Stimulated activated naive CD4-positive, alpha-beta T cell treated with Interleukin-2 at 50 U/mL for 16 hours (primary cell): ENCODE measurements at places on chromosomes 2 and 18.

DNA sequence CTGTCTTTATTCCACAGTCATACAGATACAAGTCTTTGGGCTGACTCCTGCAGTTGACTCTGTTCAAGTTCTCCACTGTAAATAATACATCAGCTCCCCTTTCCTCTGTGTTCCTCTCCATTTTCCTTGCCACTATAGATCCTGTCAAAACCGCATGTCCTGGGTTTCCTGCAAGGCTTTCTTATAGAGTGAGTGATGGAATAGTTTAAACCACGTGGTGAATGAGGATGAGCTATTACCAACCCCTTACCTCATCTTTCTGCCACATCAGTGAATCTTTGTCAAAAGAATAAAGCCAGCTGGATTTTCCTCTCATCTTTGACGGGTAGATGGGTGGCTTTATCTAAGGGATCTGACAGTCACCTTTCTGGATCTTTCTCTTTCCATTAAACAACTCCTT, 3.9 kb upstream of the GALNT14 start:
- no peak for DNase-seq

DNA sequence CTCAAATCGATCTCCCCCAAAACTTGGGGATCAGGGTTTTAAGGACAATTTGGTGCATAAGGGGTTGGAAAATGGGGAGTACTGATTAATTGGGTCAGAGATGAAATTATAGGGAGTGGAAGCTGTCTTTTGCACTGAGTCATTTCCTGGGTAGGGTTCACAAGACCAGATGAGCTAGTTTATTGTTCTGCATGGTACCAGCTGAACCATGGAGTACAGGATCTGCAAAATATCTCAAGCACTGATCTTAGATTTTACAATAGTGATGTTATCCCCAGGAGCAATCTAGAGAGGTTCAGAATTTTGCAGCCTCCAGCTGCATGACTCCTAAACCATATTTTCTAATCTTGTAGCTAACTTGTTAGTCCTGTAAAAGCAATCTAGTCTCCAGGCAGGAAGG, 73.1 kb downstream of the CPO start:
- no peak for DNase-seq

- no peak for DNase-seq
Observed at GRCh38 chr2:207787017-207787416, 17.3 kb upstream of the FZD5 start.

- no peak for DNase-seq
Observed at GRCh38 chr2:41873102-41874031, 174.5 kb upstream of the PKDCC start.

GRCh38 chr2:224986477-224986876, 55.8 kb downstream of the DOCK10 start:
- DNase-seq = no peak

DNA sequence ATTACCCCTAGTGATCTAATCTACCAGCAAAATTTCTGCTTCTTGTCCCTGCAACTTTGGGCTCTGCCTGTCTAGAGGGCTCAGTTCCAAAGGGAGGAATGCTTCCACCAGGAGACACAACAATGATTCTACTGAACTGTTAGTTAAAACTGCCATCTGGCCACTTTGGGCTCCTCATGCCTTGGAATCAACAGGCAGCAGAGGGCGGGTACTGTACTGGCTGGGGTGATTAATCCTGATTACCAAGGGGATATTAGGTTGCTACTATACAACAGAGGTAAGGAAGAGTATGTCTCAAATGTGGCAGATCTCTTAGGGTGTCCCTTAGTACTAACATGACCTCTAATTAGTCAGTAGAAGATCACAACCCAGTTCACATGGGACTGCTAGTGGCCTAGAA, 21.4 kb downstream of the HADHA start:
- DNase-seq = no peak
